ENCODE measurements at places on chromosomes 4 and X. TPM values are rescaled to one million over a fixed set of nuclear protein-coding genes. Genes with fewer than 3 reads are reported as not detected.

DNA sequence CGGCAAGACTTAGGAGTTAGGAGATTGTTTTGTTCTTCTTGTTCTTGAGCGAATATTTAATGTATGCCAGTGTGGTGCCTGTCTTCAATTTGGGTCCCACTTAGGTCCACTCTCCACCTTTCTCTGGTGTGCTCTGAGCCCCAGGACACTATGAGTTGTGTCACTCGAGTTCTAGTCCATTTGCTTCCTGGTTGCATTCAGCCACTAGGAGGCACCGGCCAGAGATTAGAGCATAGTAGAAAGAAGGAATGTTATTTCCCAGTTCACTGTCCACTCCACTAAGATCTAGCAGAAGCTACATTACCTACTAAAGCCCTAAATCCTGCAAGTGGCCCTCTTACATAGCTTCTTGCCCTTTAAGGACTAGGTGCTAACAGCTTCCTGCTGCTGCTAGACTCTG lies 326.9 kb downstream of the NAF1 start:
- DNase-seq = no peak

DNA sequence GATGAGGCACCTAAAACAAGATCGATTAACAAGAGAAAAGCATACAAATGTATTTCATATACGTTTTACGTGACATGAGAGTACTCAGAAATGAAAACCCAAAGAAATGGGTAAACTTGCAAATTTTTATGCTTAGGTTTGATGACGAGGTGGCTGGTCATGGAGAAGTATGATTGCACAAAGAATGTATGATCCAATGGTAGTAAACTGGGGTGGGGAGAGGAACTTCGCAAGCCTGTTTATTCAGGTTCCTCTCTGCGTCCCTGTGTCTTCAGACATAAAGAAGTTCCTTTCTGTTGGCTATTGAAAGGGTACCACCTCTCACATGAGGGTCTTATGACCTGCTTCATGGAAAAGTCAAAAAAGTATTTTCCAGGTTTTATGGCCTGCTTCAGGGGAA lies 309.2 kb downstream of the BCOR start:
- DNase-seq = no peak

- DNase-seq = no peak
Observed at GRCh38 chr4:3082925-3083515, 8.5 kb downstream of the HTT start.

DNA sequence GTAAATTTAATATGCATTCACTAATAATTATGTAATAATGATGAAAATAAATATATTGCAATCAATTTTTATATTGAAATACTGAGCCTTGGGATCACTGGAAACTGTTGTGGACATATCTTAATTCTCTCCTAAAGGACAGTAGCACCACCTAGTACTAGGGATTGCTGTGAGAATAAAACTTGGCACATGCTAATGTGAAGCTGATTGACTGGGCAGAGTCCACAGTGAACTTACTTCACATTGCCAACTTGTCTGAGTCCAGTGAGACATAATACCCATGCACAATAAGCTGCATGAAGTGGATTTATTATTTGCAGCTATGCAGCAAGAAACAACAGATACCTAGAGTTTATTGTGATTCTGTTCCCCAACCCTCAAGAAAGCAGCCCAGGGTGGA lies 131.1 kb downstream of the GABRG1 start:
- no peak for DNase-seq

The GABRG1 gene
- not detected for total RNA-seq

The NKX3-2 gene
- total RNA-seq = not detected
